ENCODE measurements at places on chromosomes 7 and 10. TPM values are rescaled to one million over a fixed set of nuclear protein-coding genes. Genes with fewer than 3 reads are reported as not detected.

The PPP1R9A gene
- total RNA-seq, result not detected

The PRPS1L1 gene
- total RNA-seq, result not detected

The EXOSC1 gene
- 58.0 TPM for total RNA-seq

The SAMD9L gene
- total RNA-seq, result 35.2 TPM

The FAM221A gene
- 19.7 TPM for total RNA-seq

The TAS2R41 gene
- not detected for total RNA-seq

The AZGP1 gene
- not detected for total RNA-seq

The AGBL3 gene
- 2.3 TPM for total RNA-seq

The TLX1 gene
- total RNA-seq, result not detected

DNA sequence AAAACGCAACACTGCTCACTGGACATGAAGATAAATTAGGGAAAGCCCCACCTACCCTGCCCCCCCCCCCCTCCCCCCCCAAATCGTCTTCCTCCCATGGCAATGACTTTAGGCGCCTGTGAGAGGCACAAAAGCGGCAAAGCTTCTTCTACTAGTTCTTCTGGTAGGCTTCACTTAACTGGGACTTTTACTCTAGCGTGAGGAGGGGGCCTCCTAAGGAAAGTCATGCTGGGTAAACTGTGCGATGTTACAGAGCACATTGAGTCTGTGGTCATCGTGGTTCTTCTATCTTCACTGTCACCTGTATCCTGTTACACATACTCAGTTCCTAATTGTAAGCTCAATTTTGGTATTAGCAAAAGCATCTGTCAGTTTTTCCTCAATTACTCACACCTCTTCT lies 25.1 kb downstream of the HSPB1 start:
- no peak for DNase-seq

DNA sequence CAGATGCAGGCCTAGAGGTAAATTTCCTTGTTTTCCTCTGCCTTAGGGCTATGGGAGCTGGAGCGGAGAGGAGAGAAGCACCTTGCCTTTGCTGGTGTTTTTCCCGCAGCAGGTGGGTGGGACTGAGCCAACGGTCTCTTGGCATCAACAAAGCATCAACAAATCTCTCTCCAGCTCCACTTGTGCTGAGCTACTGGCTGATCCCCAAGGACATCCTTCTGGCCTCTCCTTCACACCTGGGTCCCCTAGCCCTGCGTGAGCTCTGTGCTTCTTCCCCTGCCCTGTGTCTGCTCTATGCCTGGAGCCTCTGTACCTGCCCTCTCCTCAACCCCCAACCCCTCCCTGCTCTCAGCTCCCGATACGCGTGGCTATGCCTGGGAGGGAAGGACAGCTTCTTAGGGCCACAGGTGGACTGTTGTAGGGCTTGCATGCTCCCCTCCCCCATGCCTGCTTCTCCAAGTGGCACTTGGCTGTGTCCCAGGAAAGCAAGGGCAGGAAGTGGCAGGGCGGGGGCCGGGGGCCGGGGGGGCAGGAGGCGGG lies 3.2 kb upstream of the CLDN4 start:
- no peak for DNase-seq

- no peak for DNase-seq
Measured at GRCh38 chr10:36421992-36422391, 703.4 kb upstream of the ANKRD30A start.

- DNase-seq, result no peak
Measured at GRCh38 chr7:151379534-151380198, 30.2 kb downstream of the WDR86 start.

- no peak for DNase-seq
Measured at GRCh38 chr7:53542157-53542556, 506.7 kb downstream of the POM121L12 start.

- DNase-seq, result no peak
Measured at GRCh38 chr10:85642421-85643170, 724.0 kb downstream of the GRID1 start.

GRCh38 chr7:142925413-142925812 lies 8.1 kb downstream of the TRPV5 start:
- no peak for DNase-seq

- no peak for DNase-seq
Measured at GRCh38 chr10:33669904-33670303, 335.4 kb upstream of the NRP1 start.

GRCh38 chr10:35005868-35006267 lies 84.3 kb downstream of the CUL2 start:
- DNase-seq, result no peak

- no peak for DNase-seq
Measured at GRCh38 chr10:100812978-100813377, 67.6 kb downstream of the PAX2 start.

GRCh38 chr10:30434273-30435072 lies 489 bp downstream of the MAP3K8 start:
- peak; percentile 60 for DNase-seq

DNA sequence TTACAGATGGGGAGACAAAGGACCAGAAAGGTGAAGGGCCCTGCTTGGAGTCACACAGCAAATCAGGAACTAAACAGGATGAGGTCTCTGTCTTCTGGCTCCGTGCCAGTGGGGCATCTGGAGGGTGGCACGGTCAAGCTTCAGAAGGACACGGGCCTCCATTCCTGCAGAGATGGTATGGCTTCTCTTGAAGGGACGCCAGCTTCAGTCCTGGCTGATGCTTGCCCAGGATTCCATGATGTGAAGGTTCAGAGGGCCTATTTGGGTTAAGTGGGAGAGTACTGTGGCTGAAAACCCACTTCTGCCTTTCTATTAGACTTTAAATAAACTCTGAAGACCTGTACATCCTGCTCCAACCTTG lies 6.1 kb downstream of the RAMP3 start:
- no peak for DNase-seq

- DNase-seq, result peak; percentile 15
Measured at GRCh38 chr10:94403380-94404213, 1.3 kb downstream of the TBC1D12 start.

DNA sequence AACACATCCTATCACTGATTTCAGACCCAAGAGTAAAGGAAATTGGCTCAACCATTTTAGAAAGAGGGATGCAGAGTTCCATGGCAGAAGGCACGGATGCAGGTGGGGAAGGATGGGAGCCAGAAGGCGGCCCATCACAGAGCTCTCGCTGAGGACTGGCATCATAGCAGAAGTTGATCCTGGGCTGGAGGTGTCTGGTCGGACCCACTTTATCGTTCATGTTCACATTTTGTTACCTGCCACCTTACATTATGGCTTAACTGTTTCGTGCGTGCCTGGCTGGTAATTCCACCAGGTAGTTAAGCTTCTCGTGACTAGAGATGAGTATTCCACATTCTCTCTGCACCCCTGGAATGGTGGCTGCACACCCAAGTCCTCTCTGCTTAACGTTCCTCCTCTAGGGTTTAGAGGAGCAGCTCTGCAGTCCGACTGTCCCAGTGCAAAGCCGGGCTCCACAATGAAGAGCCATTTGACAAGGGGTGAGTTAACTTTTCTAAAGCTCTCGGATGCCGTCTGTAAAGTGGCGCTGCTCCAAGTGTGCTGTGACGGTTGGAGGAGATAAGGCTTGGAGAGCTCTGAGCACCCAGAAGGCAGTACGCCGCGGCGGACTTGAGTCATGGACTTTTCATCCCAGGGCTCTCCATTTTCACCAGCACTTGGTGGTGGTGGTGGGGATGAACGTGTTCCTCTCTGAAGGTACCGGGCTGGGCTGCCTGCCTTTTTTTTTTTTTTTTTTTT lies 157.1 kb upstream of the SHH start:
- peak; percentile 20 for DNase-seq

DNA sequence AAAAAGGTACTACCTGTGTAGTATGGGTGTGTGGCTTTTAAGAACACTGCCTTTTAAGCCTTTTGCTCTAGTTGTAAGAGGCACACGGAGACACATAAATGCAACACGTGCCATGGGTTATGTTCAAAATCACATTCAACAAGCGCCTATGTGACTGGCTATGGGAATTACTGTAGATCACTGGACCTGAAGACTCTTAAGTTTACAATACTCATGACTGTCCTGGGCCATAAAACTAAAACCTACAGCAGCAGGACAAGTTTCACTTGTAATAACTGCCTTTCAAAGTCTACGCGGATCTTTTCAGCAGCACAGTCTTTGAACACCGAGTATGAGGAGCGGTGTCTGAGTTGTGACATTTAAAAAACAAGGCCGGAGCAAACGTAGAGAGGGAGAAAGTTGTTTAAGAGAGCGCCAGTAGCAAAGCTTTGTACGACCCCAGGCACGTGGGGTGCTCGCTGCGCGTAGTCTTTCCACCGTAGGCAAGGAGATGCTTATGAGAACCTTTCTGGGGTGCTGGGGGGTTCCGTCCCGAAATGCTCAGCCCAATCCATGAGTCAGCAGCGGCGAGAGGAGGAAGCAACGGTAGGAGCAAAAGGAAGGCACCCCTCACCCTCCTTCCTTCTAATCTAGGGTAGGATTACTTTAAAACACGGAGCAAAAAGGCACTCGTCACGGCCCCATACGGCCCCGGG lies 662 bp downstream of the DNAJC2 start:
- no peak for DNase-seq

GRCh38 chr10:3782451-3783315 lies 2.3 kb downstream of the KLF6 start:
- DNase-seq, result no peak

- DNase-seq, result no peak
Measured at GRCh38 chr10:125169915-125170314, 9.6 kb upstream of the CTBP2 start.

DNA sequence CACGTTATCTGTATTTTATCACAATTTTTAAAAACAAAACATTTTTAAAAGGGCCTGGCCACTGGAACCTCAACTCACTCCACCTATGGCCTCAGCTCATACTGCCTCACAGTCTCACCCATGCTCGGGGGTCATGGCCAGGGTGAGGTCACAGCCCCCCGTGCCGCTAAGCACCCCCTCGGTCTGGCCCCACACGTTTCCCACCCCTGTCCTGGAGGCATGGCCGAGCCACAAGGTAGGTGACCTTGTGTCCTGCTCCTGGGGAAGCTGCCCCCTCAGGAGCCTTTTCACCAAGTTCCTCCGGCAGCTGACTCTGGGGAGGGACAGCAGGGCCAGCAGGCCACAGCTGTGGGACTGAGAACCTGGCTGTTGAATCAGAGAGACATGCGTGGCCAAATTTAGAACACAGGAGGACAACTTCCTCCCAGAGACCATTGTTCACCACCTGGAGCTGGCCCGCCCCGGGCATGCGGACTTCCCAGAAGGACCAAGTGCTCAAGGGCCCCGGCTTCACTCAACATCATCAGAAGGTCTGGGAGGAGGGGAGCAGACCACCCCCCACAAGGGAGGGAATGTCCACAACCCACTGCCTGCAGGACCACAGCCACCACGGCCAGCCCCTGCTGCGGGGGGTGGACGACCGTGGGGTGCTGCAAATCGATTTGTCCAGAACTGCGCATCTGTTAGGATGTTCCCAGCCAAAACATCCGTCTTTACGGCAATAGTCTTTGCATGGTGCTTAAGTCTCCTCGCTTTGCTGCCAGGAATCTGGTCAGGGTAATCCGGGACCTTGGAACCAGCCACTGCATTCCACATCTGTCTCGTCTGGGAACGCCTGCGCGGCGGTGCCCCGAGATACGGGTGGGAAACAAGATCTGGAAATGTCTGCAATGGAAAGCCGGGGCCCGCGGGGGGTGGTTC lies 48.6 kb upstream of the PDGFA start:
- no peak for DNase-seq

DNA sequence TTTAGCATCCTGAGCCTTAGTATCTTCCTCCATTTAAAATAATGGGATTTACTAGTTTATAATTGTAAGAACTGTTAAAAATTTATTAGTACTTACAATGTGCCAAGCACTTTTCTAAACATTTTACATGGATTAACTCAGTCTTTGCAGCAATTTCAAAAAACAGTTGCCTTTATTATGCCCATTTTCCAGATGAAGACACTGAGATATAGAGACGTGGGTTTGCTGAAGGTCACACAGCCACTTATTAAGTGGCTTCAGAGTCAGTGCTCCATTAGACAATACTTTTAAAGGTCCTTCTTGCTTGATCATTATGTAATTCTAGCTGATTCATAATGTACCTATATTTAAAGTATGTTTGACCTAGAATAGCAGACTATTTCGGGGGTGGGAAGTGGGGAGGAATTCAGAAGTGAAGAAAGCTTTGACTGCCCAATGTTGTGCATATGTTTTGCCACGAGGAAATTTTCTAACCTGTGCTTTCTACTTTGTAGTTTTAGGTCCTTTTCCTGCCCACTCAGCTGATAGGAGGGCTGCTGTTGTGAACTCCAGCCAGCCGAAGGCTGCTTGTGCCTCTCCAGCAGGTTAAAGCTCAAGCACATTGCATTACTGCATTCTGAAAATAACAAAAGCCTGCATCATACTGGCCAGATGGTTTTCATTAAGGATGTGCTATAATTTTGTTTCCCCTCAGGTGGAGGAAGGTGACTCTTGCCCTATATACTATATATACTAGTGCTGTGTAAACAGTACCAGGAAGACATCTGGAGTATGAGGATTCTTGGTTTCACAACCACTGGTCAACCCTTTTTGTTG lies 4.3 kb downstream of the PLEKHA8 start:
- no peak for DNase-seq

- no peak for DNase-seq
Measured at GRCh38 chr7:79495544-79496272, 42.2 kb upstream of the MAGI2 start.

GRCh38 chr10:128861018-128861901 lies 605.8 kb upstream of the MGMT start:
- no peak for DNase-seq

DNA sequence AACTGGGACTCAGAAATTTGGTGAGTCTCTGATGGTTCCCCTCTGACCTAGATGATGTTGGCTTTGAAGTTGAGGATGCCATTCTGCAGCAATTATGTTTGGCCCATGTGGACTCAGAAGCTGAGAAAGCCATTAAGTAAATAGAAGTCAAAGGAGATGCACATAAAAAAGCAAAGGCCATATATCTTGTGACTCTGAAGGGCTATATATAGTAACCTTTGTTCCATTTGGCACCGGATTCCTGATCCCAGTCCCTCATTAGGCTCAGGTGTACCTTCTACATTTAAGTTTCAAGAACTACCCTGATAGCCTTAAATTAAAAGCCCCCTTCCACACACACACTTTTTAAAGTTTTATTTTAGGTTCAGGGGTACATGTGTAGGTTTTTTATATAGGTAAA lies 50.0 kb upstream of the PDK4 start:
- DNase-seq, result no peak

DNA sequence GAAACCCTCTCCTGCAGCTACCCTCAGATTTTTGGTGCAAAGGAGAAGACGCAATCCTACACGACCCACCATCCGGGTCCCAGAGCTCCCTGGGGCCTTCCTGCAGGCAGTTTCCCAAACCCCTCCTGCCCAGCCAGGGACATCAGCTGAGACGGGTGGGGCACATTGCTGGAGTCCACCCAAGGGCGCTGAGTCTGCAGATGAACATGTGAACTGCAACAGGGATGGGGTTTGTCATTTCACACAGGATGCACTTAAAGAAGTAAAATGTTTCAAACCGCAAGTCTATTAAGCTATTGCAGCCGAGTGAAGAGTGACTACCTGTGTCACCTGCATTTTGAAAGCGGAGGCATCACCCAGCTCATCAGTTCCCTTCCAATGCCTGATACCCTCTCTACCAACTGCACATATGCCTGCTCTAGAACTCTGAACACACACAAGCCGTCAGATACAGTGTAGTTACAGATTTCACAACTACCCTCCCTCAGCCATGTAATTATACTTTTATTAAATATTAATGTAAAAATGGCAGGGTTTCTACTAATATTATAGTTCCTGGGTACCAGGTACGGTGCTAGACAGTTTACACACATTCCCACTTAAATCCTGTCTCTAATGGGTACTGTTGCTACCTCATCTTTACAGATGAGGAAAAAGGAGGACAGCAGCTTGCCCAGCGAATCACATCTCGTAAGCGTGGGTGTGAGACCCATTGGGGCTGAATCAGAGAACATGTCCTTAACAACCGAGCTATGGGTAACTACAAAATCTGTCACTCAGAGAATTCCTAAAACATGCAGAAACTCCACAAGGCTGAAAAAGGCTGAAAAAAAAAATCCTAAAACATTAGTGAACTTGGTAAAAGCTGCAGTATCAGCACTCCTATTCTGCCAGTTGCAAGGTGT lies 71.2 kb downstream of the GRB10 start:
- DNase-seq, result no peak
